ENCODE measurements at places on chromosomes 5 and 9. TPM values are rescaled to one million over a fixed set of nuclear protein-coding genes. Genes with fewer than 3 reads are reported as not detected.
A peak's percentile ranks its signal among the peaks of the same experiment; 100 is the strongest.

- H3K4me1 ChIP-seq, result peaks cover 9% of the 10 kb centered on the region
- no peaks in the 10 kb centered on the region for H3K27me3 ChIP-seq
- H3K27ac ChIP-seq, result no peak overlapping the region
- no peaks in the 10 kb centered on the region for H3K36me3 ChIP-seq
- no peak overlapping the region for H3K4me3 ChIP-seq
Measured at GRCh38 chr9:124553738-124554137, 46.5 kb upstream of the NR5A1 start.

Gene SPATA9
- not detected for total RNA-seq

Gene OR1J4
- total RNA-seq, result not detected

DNA sequence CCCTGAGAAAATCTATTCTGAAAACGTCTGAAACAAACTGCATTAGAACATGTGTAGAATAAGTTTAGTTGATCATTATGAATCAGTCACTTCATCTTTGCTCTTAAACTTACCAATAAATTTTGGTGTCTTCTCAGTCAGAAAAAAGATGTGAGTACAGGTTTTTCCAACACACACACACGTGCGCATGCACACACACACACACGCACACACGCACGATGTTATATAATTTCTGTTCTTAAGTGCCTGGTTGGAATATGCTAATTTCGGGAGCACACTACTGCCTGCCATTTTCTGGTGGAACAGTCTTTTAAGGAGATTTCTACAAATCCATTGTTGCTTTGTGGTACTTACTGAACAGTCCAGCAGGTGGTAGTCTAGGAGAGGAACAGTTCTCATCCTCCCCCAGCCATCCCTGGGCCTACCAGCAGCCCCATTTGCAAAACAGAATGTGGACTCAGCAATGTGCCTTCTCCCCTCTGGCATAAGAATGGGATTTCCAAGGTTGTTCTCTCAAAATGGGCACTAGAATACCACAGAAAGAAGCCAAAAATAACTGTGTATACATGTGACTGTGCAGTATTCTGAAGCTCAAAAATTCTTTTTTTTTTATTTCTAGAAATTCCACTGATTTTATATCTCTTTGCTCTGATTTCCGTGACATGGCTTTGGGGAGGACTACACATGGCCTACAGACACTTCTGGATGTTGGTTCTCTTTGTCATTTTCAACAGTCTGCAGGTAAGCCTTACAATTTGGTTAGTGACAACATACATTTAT, 281.3 kb downstream of the ARRDC3 start:
- no peaks in the 10 kb centered on the region for H3K36me3 ChIP-seq
- peaks cover 12% of the 10 kb centered on the region for H3K27me3 ChIP-seq
- H3K4me3 ChIP-seq, result no peak overlapping the region
- H3K4me1 ChIP-seq, result no peaks in the 10 kb centered on the region
- peak; percentile 25 for DNase-seq
- no peak overlapping the region for H3K27ac ChIP-seq

Data from activated T-helper 1 cell treated with anti-CD3 and anti-CD28 coated beads, Interleukin-12 subunit alpha, Interleukin-12 subunit beta, Interleukin-2, Interleukin-4 antibody, amounts not matched to agents 30 ng/mL and 10 ng/mL and 1 ng/mL, durations not matched to agents 14 hours and 24 hours and 36 hours (primary cell).